ENCODE measurements at places on chromosomes 2 and 18. TPM values are rescaled to one million over a fixed set of nuclear protein-coding genes. Genes with fewer than 3 reads are reported as not detected.

The PPP4R1 gene
- 168 TPM for total RNA-seq

The DYTN gene
- total RNA-seq: 0.62 TPM

The NR4A2 gene
- total RNA-seq: 1.0 TPM

The PDE1A gene
- total RNA-seq: 0.83 TPM

The COLEC11 gene
- not detected for total RNA-seq

The STPG4 gene
- total RNA-seq: 0.53 TPM

The IL36A gene
- not detected for total RNA-seq

The TEKT4 gene
- total RNA-seq: not detected

The LIMS2 gene
- 48.3 TPM for total RNA-seq

The FKBP1B gene
- total RNA-seq: 16.8 TPM

The TTC31 gene
- 20.1 TPM for total RNA-seq

The DSC3 gene
- 0.23 TPM for total RNA-seq

The PCARE gene
- not detected for total RNA-seq

The RAX gene
- total RNA-seq: not detected

The SLC25A12 gene
- total RNA-seq: 17.1 TPM

The SIX3 gene
- not detected for total RNA-seq

The C2orf78 gene
- total RNA-seq: not detected

The LIMS4 gene
- 35.7 TPM for total RNA-seq

The RSAD2 gene
- 0.09 TPM for total RNA-seq

The RBM43 gene
- 6.5 TPM for total RNA-seq

The CNRIP1 gene
- 73.8 TPM for total RNA-seq

The MYL1 gene
- not detected for total RNA-seq

The KYNU gene
- total RNA-seq: not detected

The ICA1L gene
- 3.7 TPM for total RNA-seq

The CHRND gene
- not detected for total RNA-seq

The TEX51 gene
- not detected for total RNA-seq

The NETO1 gene
- total RNA-seq: not detected

The REG3A gene
- total RNA-seq: not detected

The ITPRIPL1 gene
- 4.6 TPM for total RNA-seq

The KLHL30 gene
- total RNA-seq: not detected

The DCC gene
- not detected for total RNA-seq

The TMEFF2 gene
- total RNA-seq: 0.12 TPM

The HOXD1 gene
- 10.4 TPM for total RNA-seq

The RNF25 gene
- total RNA-seq: 39.1 TPM

The CCDC121 gene
- total RNA-seq: 3.3 TPM

The COBLL1 gene
- 38.4 TPM for total RNA-seq

The C1QL2 gene
- total RNA-seq: not detected

The HOXD13 gene
- total RNA-seq: not detected

The SOX11 gene
- total RNA-seq: not detected

The UGT1A4 gene
- not detected for total RNA-seq

The CHRNG gene
- total RNA-seq: not detected

The INO80D gene
- total RNA-seq: 19.3 TPM

The KCNIP3 gene
- total RNA-seq: 0.21 TPM

The GLB1L gene
- 9.5 TPM for total RNA-seq

The POLR1A gene
- 46.0 TPM for total RNA-seq

The TMEM198 gene
- total RNA-seq: not detected

The SCYGR2 gene
- total RNA-seq: not detected

The SERPINB4 gene
- total RNA-seq: not detected

The FRZB gene
- total RNA-seq: 0.09 TPM
